ENCODE measurements at places on chromosomes 5 and 9. TPM values are rescaled to one million over a fixed set of nuclear protein-coding genes. Genes with fewer than 3 reads are reported as not detected.

- DNase-seq = no peak
Measured at GRCh38 chr5:131671994-131672655, 37.1 kb upstream of the RAPGEF6 start.

GRCh38 chr9:115466756-115467155, 348.8 kb upstream of the TNC start:
- no peak for DNase-seq

Gene ACOT12
- total RNA-seq = not detected

Gene NR5A1
- not detected for total RNA-seq

Gene SLC27A6
- total RNA-seq = 8.0 TPM
